Kasumi-1 (cell line): ENCODE measurements at places on chromosomes 2 and 18.

DNA sequence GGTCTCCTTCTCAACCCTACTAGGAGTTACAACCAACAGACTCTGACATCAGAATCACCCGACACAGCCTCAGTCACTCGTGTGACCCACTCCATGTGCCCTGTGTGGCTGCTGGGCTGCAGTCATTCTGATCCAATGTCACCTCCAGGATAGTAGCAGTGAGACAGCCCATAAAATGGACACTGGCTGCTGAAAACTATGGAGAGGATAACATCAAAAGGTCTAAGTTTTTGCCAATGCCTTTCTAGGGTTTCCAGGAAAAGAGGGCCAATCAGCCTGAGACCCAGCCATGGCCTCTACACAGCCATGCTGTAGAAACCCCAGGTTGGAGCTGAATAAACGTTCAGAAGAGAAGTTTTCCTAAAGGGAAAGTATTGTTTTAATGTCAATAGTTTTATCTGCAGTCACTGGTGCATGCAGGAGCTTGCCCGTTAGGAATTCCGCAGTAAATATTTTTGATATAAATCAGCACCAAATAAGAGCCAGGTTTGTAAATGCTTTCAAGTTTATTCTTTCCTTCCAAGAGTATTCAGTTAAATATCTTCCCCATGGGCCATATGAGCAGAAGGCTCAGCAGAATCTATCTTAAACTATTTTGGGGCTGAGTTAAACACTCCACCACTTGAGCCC is 92.2 kb upstream of the PID1 start:
- no peak for DNase-seq

DNA sequence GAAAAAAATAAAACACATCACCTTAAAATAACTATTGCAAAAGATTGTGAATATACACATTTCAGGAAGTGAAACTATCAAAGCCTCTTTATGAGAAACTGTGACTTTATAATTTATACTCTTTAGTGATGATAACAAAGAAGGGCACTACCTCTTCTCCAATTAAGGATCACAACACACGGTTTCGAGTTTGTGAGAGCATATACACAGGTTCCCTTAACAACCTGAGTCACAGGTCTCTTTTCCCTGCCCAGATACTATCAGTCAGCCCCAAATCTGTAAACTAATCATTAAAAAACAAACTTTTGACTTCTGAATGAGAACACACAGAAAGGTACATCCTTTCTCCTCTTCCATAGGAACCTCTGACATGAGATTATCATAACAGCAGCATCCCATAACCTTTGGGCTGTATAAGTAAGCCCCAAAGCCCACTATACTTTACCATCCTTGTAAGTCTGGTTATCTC is 44.9 kb downstream of the PTPN2 start:
- no peak for DNase-seq

DNA sequence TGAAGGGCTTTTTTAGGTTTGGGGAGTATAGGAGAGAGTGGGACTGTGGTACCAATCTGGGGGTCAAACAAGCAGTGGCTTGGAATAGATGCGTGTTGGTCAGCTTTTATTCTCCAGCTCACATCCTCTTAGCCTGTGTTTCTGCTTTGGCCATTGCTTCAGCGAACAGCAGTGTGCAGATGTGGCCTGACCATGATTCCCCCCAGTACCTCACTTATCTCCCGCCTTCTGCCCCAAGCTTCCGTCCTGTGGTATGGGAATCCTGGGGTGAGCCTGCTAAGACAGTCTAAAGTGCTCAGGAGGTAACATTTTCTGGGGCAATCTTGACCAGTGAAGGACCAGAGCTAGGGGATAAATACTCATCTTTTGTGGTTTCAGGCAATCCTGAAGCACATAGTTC is 84.9 kb upstream of the TNP1 start:
- no peak for DNase-seq

- no peak for DNase-seq
Observed at GRCh38 chr2:198653311-198653710, 804.4 kb downstream of the SATB2 start.

GRCh38 chr18:76350134-76351025 is 144.7 kb downstream of the ZNF516 start:
- no peak for DNase-seq
